NCI-H510A (cell line): ENCODE measurements at places on chromosomes 12 and 14.

DNA sequence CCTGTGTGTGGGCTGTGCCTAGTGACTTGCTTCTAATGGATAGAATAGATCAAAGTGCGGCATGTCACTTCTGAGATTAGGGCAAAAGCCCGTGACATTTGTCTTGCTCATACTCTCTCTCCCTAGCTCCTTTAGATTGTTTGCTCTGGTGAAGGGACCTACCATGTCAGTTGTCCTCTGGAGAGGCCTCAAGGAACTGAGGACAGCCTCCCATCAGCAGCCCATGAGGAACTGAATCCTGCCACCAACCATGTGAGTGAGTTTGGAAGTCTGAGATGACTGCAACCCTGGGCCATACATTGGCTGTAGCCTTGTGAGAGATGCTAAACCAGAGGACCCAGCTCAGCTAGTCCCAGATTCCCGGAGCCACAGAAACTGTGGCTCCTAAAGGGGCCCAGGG, 101.6 kb upstream of the ESRRB start:
- DNase-seq = no peak

GRCh38 chr12:42118136-42118879, 26.4 kb downstream of the GXYLT1 start:
- no peak for DNase-seq

- peak; percentile 70 for DNase-seq
These were observed at the start of gene CFL2 for GRCh38 chr14:34714320-34715126. Gene CFL2, minus strand, starts transcription at chr14:34714593. Its CDS starts 53 bp downstream, at chr14:34714540.

DNA sequence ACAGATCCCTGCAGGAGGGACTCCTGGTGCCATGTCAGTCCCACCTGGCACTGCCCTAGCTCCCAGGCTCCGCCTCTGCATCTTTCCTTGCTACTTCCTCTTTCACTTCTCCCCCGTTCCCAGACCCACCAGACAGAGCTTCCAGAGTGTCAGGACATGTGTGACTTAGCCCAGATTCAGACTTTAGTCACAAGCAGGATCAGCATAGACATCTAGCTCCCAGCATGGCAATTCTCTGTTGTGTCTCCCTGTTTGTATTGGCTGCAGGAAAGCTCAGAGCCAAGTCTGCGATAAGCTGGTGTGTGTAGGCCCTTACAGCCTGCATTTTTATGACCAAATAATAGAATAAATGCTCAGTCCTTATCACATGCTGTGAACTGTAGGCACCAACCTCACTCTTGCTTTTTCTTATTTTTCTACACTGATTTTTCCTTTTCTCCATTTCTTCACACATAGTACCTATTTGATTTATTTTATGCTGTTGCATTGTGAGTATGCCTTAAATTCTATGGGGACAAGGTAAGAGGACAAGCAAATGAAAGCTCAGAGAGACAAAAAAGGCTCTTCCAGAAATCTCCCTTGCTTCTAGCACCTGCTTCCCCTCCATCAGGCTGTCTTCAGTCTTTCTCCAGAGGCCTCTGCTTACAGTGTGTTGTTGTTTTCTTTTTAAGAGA, 5.9 kb downstream of the DHRS2 start:
- no peak for DNase-seq

- no peak for DNase-seq
These were observed 7.6 kb downstream of the SAMD4A start for GRCh38 chr14:54574528-54574927.

DNA sequence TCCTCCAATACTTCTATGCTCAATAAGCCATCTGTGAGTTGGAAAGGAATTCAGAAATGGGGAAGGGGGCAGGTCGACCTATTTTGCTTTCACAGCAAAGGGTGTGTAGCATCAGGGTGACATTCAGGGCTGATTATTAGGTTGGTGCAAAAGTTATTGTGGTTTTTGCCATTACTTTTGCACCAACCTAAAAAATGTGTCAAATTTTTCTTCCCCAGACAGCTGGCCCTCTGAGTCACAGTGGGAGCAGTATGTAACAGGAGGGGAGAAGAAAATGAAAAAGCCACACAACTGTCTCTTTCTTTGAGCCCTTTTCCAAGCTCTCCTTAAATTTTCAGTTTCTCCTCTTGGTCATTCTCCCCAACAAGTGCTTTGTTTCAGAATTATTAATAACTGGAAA, 47.1 kb upstream of the GZMB start:
- no peak for DNase-seq

GRCh38 chr14:36212987-36213386, 36.5 kb upstream of the PTCSC3 start:
- no peak for DNase-seq

DNA sequence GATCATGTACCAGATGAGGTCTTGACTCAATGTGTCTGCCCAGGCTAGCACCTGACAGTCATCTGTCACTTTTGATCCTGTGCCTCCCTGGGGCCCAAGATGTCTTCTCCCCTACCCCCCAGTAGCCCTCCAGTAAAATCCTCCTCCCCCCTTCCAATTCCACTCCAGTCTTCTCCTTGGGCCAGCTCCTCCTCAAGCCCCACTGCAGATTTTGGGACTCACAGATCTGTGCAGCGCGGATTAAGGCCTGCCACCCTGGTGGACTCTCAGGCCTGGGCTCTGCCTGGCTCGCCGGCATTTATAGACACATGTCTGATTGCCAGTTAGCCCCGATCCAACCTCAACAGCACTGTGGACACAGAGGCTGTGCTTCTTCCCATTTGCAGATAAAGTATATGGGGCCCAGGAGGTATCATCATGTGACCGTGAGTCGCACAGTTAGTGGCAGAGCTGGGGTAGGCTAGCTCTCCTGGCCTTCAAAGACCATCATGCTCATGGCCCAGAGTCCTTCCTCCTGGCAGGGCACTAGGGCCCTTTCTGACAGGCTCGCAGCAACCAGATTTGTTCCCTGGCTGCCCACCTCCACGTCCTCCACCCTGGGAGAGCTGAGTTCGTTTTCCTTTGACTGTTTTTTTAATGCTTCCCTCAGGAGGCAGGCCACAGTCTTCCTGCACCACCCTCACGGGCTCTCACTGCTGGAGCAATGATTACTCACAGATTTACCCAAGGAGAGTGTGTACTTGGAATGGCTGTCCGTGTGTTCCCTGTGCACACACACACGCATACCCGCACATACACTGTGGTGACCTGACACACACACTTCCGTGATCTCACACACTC, 98.3 kb upstream of the DIO3 start:
- no peak for DNase-seq

GRCh38 chr14:59132796-59133494, 55.5 kb upstream of the DAAM1 start:
- DNase-seq = no peak

- DNase-seq = no peak
These were observed 1.9 kb downstream of the SLC25A3 start for GRCh38 chr12:98595243-98595988.

DNA sequence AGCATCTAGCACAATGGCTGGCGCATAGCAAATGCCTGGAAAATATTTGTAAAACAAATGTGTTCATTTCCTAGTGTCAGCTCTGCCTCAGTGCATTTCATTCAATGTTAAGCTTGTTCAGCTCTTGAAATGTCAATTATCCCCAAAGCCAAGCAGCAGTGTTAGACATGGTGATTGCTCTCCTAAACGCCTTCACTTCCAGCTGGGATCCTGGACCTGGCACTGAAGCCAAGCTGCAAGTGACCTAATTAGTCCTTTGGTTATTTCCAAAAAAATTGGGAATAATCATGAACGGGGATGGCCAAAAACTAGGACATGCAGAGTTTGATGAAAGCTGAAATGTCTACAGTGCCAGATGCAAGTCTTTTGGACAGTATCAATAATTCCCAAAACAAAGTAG, 54.9 kb upstream of the MDGA2 start:
- no peak for DNase-seq

DNA sequence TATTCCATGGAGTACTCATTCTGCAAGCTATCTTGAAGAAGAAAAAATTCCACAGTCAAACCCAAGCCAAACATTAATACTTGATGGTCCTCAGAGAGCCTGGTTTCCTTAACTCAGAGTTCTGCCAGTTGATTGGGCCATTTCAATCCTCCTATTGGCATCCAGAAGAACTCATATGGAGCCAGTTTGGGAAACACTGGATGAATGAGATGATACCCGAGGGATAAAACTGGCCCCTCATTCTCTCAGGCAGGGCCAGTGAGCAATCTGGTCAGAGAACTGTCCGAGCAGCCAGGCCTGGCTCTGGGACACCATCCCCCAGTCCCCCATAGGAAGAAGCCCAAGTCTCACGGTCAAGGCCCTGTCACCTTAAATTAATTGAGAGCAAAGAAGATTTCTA, 48.8 kb downstream of the NUAK1 start:
- DNase-seq = no peak

GRCh38 chr12:64072916-64073575, 149.1 kb downstream of the KICS2 start:
- DNase-seq = no peak

DNA sequence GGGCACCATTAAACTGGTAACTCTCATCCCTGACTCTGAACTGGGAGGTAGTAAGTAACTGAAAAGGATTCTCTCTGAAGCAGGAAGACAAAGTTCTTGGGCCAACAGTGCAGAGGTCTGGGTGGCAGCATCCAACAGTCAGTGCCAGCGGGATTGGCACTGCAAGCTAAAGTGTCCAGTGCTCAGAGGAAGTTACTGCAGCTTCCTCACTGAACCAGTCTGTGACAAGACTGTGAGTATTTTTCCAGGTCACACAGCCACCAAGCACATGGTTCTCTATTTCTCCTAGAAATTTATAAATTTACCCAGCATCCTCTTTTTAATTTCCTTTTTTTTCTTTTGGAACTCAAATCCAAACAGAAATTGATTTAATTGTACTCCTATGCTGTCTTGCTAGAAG, 81.6 kb upstream of the FAR2 start:
- DNase-seq = no peak

- peak; percentile 80 for DNase-seq
These were observed 68.2 kb downstream of the DRAM1 start for GRCh38 chr12:101945369-101946232.

DNA sequence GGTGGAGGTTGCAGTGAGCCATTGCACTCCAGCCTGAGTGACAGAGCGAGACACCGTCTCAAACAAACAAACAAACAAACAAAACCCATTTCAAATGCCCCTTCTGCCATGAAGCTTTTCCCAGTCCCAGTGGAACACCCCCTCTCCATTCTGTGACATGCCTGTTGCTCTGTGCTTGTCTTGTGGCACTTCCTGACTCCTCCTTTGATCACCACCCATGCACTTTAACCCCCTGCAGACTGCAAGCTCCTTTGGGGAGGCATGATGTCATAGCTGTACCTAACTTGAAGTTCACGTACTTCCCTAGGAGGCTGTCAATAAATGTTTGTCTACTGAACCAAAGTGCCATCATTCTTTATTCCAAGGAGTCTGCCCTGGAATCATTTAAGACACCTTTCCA, 64.7 kb downstream of the TMCC3 start:
- no peak for DNase-seq

DNA sequence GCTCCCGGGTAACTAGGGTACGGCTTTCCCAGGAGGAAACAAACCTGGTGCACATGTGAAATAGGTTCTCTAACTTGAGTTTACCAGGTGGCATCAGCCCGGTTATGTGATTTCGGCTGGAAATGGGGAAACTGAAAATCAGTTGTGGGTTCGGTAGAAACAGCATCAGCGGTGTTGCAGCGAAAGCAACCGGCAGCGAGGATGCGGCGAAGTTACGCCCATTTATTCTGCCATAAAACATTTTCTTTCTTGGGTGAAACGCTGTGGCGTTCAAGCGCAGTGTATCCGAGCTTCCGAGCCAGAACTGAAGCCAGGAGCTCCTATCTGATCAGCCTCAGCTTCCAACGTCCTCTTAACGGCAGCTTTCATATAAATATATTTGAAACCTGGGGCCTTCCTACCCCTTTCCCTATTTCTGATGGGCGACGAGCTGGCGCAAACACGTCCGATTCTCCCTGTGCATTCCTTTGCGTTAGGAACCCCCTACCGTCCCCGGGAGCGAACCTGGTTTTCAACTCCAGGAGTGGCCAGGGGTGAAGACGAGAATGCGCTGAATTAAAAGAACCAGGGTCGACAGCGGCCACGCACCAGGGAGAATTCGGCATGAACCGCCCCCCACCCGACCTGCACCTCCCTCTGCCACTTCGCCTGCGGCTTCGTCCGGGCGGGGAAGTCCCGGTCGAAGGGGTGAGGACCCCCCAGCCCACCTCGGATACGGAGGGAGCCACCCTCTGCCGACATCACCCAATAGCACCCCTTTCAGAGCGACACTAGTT, 1.6 kb downstream of the DPF3 start:
- no peak for DNase-seq

DNA sequence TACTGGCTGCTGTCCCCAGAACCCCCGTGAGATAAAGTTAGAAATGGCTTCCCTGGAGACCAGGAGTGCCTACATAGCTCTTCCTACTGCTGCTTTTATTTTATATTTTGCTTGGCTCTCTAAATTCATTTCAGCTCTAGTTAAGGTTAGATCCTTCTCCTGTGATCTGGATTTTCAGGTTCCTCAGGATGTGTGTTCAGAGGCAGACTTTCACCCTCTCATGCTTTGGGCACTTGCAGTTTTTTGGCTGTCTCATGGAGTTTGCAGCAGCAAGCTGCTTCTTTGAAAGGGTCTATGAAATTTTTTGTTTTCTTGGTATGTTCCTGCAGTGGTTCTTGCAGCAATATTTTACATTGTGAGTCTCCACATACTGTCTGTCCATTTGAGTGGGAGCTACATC, 93.3 kb downstream of the ATP23 start:
- no peak for DNase-seq

DNA sequence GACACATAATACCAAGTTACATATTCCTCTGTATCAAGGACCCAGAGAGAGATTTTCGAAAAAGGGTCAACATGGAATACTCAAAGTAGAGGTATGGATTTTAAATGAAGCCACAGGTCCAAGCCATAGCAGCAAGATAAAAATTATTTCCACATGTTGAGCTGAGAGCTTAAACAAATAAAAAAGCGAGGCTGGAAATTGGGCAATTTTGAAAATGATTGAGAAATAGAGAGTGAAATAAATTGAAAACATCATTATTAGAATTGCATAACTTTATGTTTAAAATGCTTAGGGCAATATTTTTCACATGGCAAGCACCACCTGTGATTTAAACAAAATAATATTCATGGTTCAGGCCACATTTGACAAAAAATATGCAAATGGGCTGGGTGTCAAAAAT, 1251.0 kb upstream of the USP15 start:
- DNase-seq = no peak

DNA sequence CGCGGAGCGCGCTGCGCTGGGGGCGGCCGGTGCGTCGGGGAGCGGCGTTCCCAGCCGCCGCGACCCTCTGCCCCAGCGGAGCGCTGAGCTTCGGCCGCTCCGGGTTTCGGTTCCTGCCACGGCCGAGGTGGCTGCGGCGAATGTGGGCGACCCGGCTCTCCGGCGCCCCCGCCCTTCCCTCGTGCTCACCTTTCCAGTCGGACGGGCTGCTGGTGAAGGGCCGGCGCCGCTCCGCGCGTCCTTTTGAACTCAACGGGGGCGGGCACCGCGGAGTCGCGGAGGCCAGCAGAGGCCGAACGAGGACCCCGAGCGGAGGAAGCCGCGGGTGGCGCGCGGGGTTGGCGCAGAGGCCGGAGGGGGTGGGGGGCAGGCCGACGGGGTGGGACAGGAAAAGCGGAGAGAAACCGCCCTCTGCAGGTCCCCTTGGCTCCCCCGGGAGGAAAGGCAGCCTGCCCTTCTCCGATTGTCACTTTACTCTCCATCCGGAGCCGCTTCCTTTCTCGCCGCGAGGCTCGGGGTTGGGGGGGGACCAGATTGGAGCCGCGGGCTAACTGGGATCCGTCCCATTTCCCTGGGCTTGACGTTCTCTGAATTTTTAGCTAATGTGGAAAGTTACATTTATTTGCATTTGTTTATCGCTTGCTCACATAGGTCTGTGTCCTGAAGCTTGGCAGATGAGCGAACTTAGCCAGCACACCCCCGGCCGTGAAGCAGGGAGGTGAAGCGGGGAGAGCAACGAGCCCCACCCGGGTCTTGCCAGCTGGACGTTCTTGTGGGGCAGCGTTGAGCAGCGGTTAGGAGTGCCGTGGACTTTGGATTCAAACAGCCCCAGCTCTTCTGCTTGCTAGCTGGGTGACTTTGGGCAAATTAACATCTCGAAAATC, at the start of gene SMAGP:
SMAGP (minus strand) TSS at position 349 of the 884 bp plus-strand sequence. CDS start 1,137 bp downstream, outside the sequence.
- peak; percentile 76 for DNase-seq
